ENCODE measurements at places on chromosomes 4 and X.

GRCh38 chr4:36614011-36614410 lies 332.6 kb downstream of the DTHD1 start:
- no peak for DNase-seq

DNA sequence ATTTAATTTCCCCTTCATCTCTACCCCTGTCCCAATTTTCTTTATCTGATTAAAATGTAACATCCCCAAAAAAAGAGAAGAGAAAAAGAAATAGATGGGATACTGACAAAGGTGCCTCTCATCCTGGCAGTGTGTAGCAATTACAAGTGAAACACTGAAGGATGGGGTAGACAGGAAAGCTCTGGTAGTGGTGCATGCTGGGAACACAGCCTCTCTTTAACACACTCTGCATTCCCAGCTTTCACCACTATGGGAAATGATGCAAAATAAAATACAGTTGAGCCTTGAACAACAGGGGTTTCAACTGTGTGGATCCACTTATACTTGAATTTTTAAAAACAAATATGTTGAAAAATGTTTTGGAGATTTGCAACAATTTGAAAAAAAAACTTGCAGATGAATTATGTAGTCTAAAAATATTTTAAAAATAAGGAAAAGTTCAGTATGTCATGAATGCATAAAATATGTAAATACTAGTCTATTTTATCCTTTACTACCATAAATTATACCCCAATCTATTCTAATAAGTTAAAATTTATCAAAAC lies 239.2 kb upstream of the DDX53 start:
- DNase-seq, result no peak

DNA sequence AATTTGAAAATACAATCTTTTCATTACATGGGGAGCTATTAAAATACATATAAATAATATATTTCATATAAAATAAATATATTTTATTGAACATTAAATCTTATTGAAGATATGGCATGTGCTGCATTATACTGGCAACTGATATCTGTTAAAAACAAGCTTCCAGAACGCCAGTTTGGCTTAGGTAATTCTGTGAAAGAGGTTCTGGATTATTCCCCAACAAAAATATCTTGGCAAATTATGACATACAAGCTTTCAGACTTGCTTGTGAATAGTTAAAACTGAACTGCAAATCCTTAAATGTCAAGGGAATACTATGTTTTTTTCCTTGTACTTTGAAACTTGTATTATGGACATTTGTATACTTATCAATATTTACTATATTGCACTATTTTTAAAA lies 210.2 kb upstream of the LCORL start:
- no peak for DNase-seq

DNA sequence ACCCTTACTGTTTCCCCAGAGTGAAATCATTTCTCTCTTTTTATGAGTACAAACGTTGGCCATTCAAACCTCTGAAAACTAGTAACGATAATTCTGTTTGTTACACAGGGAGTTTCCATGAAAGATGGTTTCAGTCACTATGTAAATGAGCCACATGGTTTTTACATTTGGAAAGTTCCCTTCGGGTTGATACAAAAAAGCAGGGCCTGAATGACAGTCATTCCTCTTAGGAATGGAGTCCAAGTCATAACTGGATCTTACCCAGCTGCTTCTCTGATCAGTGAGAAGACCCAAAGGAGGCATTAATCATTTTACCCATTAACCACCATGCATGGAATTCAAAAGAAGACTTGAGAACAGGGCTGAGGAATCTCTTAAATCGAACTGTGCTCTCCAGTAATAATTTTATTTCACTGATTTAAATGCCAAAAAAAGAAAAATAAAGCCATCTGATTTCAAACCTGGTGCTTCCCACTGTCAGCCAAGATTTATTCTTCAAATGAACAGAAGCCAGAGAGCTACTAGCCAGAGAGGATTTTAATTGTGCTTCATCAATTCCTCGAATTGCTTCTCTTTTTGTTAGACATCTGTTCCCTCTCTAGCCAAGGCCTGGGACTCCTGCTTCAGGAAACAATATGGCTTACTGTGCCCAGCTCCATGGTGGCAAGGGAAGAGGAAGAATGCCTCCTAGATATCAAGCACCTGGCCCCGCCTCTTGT lies 3.2 kb downstream of the SOWAHB start:
- DNase-seq, result no peak

GRCh38 chr4:11900359-11900758 lies 471.7 kb upstream of the HS3ST1 start:
- no peak for DNase-seq

DNA sequence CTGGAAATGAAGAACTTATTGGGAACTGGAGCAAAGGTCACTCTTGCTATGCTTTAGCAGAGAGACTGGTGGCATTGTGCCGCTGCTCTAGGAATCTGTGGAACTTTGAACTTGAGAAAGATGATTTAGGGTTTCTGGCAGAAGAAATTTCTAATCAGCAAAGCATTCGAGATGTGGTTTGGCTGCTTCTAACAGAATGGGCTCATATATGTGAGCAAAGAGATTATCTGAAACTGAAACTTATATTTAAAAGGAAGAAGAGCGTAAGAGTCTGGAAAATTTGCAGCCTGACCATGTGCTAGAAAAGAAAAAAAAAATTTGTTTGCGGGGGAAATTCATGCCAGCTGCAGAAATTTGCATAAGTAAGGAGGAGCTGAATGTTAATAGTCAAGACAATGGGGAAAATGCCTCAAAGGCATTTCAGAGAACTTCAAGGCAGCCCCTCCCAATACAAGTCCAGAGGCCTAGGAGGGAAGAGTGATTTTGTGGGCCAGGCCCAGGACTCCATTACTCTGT lies 35.9 kb upstream of the PAPSS1 start:
- no peak for DNase-seq

GRCh38 chr4:74423104-74423503 lies 21.8 kb upstream of the AREG start:
- no peak for DNase-seq

GRCh38 chr4:113080050-113080449 lies 30.6 kb downstream of the ANK2 start:
- no peak for DNase-seq

GRCh38 chrX:153568451-153569011 lies 30.4 kb downstream of the CCNQ start:
- DNase-seq, result no peak

DNA sequence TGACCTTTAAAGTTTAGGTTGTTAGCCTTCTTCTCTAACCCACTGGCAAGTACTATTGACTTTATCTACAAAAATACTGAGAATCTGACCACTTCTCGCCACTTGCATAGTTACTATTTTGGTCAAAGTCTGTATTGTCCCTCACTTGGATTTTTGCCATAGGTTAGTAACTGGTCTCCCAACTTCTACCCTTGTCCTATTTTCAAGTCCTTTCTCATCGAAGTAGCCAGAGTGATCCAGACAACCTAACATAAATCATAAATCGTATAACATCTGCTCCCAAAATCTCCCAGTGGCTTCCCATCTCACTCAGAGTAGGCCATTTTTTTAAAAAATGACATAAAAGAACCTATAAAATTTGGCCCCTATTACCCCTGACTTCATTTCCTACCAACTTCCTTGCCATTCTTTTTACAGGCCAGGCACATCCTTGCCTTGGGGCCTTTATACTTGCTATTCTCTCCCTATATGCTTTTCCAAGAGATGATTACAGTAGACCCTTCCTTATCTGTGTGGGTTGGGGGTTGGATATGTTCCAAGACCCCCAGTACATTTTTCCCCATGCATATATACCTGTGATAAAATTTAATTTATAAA lies 29.0 kb downstream of the WDFY3 start:
- no peak for DNase-seq

DNA sequence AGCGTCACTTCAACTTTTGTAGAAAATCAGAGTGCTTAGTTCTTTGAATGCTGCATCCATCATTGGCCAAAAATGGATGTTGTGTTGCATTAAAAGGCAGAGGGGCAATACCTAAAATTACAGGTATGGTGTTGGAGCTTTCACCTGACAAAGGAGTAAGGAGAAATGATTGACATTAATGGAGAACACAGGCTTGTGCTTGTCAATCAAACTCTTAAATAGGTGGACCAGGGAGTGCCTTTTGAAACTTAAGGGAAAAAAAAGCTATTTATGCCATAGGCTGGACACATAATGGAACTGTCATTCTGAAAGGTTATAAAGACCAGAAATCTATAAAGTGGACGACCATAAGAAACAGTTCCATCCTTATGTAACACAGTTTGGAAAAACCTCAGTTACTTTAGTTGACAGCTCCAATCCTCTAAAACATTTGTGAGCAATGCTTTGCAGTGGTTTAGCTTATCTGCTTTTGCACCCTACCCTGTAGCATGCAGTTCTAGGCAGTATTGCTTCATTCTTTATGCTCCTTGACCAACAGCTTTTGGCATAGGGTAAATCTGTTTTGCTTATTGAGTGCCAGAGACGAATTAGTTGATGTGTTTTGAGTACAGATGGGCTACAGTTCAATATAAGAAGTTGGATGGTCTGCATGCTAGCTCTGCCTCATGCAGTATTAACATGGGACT lies 2.4 kb downstream of the HADH start:
- no peak for DNase-seq

DNA sequence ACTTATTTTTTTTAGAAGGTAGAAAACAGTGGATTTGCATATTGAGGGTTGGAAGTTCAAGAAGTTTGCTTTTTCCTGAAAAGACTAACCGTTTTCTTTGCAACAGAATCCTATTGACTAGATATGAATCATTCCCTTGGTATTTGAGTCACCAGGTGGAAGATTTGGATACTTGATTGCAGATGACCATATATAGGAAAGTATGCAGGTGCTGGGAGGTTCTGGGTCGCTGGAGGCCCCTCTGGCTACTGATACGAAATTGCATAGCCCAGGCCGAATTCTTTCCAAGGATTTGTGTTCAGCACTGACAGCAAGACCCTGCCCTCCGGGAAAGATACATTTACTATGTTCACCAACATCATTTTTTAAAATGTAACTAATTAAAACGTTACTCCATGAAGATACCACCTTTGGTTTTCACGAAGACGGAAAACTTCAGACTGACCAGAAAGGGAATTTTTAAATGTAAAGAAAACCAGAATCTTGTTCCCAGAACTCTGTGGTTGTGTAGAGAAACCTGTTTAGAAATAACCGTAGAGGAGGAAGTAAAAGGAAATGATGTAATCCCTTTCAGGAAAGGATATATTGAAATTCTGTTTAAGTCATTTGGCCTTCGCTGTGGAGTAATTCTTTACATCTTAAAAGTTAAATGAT lies 946 bp downstream of the ANXA3 start:
- no peak for DNase-seq

DNA sequence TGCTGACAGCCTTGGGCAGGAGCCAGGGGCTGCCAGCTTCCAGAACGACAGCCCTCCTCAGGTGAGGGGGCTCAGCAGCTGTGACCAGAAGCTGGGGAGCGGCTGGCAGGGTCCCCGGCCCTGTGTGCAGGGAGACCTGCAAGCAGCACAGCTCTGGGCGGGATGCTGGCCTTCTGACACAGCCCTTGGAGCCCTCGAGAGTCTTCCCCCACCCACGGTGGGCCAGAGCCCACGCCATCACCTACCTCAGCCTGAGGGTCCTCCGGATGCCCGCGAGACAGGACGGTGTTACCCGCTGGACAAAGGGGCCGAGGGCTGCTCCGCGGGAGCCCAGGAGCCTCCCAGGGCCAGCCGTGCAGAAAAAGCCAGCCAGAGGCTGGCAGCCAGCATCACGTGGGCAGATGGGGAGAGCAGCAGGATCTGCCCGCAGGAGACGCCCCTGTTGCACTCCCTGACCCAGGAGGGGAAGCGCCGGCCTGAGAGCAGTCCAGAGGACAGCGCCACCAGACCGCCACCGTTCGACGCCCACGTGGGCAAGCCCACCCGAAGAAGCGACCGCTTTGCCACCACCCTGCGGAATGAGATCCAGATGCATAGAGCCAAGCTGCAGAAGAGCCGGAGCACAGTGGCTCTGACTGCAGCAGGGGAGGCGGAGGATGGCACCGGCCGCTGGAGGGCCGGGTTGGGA lies 71.8 kb upstream of the CLDN34 start:
- DNase-seq, result no peak
